GM23338 (cell line): ENCODE measurements at places on chromosomes 16 and 17. TPM values are rescaled to one million over a fixed set of nuclear protein-coding genes. Genes with fewer than 3 reads are reported as not detected.

CTRB1 gene
- polyA plus RNA-seq = not detected in 2 replicates

DDX52 gene
- polyA plus RNA-seq = 46.0 and 61.3 TPM in 2 replicates

CSH1 gene
- polyA plus RNA-seq = 0.68 TPM in 1 of 2 replicates, not detected in the other

KRT33B gene
- not detected in 2 replicates for polyA plus RNA-seq

DNA sequence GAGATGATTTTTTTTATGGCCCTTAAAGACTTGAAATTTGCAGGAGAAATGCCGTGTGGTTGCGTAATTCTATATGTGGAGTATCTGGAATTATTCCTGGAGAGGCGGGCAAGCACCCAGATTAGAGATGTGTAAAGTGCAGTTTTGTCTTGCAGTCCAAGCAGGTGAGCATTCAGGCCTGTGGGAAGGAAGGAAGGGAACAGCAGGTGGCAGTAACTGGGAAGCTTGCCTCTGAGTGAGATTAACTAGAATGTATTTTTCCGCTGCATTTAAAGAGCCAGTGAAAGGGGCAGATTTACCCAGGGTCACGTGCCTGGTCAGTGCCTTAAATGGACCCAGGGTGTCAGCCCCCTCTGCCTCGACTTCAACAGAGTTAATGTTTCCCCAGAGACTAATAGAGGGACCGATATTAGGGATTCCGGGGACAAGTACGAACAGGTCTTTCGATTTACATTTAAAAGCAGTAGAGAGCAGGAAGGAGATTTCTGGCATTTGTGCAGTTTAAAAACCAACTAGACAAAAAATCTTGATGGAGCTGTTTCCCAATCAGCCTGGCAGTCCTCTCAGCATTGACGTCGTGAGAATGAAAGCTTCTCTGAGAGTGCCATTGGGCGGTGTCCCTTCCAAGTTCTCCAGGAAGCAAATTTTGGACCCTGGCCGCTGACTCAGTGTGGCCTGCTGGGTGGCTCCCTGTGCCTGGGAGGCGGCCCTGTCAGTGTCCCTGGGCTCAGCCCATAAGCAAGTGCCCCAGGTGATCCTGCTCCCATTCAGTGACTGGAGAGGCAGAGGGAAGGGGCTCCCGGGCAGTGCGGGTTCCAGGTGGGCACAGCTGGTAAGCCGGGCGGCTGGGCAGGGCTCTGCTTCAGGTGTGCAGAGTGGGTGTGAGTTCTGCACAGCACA, 38.2 kb downstream of the KSR1 start:
- peak; percentile 64 for DNase-seq
- no peaks in the 10 kb centered on the region for H3K36me3 ChIP-seq
- peak overlapping the region; percentile 86 for H3K27ac ChIP-seq
- H3K27me3 ChIP-seq = no peaks in the 10 kb centered on the region
- H3K4me1 ChIP-seq = peaks cover 84% of the 10 kb centered on the region

- H3K4me3 ChIP-seq = no peak overlapping the region
- H3K27ac ChIP-seq = no peak overlapping the region
- no peaks in the 10 kb centered on the region for H3K4me1 ChIP-seq
- H3K27me3 ChIP-seq = no peaks in the 10 kb centered on the region
- no peaks in the 10 kb centered on the region for H3K36me3 ChIP-seq
Measured at GRCh38 chr17:79243603-79243990, 169.0 kb downstream of the ENGASE start.

DNA sequence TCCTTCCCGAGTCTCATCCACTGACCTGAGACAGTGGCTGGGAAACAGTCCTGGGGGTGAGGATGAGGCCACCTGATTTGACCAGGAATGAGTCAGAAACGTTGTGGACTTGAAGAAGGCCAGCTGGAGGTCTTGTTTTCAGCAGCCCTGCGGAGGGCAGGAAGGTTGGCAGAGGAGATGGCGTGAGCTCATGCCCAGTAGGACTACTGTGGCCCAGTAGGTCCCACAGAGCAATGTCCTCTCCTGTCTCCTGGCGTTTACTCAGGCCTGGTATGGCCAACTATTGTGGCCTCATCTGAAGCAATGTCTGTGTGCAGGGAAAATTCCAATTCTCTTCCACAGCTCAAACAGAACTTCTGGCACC, 84.1 kb upstream of the DNAJA2 start:
- DNase-seq = no peak
- no peaks in the 10 kb centered on the region for H3K4me1 ChIP-seq
- no peaks in the 10 kb centered on the region for H3K36me3 ChIP-seq
- H3K4me3 ChIP-seq = no peak overlapping the region

DNA sequence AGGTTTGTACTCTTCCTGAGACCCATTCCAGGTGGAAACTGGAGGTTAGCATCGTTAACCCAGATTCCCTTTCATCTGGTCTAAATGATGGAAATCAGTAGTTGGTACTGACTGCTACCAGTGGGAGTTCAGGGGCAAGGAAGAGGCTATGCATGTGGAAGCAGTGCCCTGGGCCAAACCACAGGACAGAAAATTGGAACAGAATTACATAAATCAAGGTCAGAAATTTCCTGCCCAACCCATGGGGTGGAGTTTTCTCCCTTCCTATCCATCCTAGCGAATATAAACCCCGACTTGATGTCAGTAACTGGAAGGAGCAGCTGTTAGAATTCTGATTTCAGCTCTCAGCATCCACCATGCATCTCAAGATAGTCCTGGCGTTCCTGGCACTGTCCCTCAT, at the start of gene AOC2:
TSS of gene AOC2 (plus strand) at position 310 of the 400 bp plus-strand sequence. CDS start at position 357, 47 bp downstream.
- H3K27ac ChIP-seq = no peak within 1 kb of the TSS
- H3K27me3 ChIP-seq = no peaks in the 10 kb centered on the region
- H3K4me1 ChIP-seq = no peaks in the 10 kb centered on the region
- no peak within 1 kb of the TSS for H3K4me3 ChIP-seq

DNA sequence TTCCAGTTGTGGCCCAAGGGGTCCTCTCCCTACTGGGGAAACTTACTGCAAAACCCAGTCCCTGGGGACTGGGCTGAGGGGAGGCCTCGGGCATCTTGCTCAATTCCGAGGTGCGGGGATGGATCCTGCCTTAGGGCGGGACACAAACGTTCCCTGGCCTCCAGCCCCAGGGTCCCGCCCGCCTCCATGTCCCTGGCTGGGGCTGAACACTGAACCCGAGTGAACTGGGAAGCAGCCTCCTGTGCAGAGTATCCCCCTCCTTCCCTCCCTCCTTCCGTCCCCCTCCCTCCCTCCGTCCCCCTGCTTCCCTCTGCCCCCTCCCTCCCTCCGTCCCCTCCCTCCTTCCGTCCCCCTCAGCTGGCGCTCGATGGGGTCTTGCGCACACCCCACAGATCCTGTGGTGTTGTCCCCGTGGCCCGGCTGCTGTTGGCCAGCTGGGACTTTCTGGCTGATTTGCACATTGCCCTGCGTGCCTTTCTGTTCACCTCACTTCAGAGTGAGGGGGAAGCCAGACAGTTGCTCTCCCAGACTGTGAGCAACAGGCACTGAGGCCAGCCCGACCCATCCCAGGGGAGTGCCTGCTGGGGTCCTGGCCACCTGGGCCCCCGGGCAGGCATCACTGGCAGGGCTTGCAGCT, 5.5 kb downstream of the TRAF7 start:
- no peaks in the 10 kb centered on the region for H3K27me3 ChIP-seq
- no peak overlapping the region for H3K4me3 ChIP-seq
- DNase-seq = no peak
- H3K4me1 ChIP-seq = peaks cover 15% of the 10 kb centered on the region; the same call in 1 of the 2 replicates
- peaks cover 2% of the 10 kb centered on the region; the same call in 1 of the 2 replicates for H3K36me3 ChIP-seq

- H3K27me3 ChIP-seq = no peaks in the 10 kb centered on the region
- DNase-seq = no peak
- H3K36me3 ChIP-seq = no peaks in the 10 kb centered on the region
- no peak overlapping the region for H3K4me3 ChIP-seq
Measured at GRCh38 chr17:58574025-58574424, 59.6 kb upstream of the MTMR4 start.

DNA sequence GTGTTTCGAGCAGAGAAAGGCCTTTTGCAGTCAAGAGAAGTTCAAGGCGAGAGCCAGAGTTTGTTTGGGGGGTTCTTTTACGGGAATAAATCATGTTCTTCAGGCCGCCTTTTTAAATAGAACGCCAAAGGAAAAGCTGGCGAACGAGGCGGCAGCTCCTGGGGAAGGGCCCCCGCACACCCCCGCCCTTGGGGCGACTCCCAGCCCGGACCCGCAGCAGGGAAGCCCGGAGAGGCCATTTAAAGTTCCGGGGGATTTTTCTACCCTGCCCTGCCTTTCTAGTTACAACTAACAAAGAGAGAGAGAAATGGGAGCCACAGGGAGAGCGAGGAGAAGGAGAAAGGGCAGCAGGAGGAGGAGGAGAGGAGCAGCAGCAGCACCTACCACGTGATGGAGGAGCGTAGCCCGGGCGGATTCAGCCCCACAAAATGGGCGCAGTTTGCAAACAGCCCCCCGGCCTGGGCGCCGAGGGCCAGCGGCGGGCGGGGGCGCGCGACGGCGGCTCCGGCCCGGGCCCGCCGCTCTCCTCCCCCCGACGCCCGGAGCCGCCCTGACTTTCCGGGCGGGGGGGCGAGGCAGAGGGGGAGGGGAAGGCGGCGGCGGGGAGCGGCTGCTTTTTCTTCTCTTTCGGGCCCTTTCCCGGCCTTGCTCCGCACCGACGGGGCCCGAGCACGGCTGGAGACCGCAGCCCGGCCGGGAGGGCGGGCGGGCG, 634 bp downstream of the KANSL1 start:
- H3K4me1 ChIP-seq = peaks cover 43% of the 10 kb centered on the region
- no peaks in the 10 kb centered on the region for H3K36me3 ChIP-seq
- no peaks in the 10 kb centered on the region for H3K27me3 ChIP-seq
- peak; percentile 91 for DNase-seq

DNA sequence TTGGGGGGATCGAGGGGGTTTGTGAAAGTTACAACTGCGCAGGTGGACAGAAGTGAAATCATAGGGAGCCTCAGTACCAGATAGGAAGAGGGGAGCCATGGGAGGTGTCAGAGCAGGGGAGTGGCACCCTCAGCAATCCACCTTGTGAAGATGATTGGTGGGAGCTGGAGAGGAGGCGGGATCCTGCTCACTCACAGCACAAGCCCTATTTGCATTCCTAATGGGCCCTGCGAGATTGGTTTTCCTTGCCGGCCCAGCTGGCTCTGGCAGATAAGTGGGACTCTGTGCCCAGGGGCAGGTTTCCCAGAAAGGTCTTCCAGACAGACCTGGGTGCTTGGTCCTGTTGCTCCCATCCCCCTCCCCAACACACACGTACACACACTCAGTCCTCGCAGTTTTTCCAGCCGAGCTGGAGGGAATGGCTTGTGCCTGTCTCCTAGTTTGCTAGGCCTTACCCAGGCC, 9.4 kb downstream of the WNT3 start:
- no peak overlapping the region for H3K27ac ChIP-seq
- H3K36me3 ChIP-seq = no peaks in the 10 kb centered on the region
- DNase-seq = peak; percentile 70
- H3K4me1 ChIP-seq = peaks cover 15% of the 10 kb centered on the region

- no peak overlapping the region for H3K27ac ChIP-seq
- H3K36me3 ChIP-seq = no peaks in the 10 kb centered on the region; the same call in 1 of the 2 replicates
- H3K4me1 ChIP-seq = no peaks in the 10 kb centered on the region
- H3K4me3 ChIP-seq = no peak overlapping the region
- DNase-seq = no peak
Measured at GRCh38 chr17:20149251-20149650, 140.1 kb downstream of the SPECC1 start.

DNA sequence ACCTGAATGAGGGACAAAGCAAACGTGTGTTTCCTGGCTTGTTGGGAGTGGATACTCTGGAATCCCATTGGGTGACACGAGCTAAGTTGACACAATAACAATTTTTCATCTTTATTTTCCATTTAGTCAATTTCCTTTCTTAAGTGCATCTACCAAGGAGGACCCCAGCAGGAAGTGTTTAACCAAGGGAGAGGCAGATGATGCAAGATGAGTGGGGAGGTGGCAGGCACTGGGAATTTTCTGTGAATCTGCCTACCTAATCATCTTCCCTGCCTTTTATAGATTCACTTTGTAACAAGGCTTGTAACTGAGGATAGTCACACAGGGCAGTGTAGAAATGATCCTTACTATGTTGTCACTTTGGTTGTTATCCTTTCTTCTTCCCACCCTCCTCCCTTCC, 317.7 kb upstream of the HSBP1 start:
- no peaks in the 10 kb centered on the region for H3K4me1 ChIP-seq
- no peak overlapping the region for H3K27ac ChIP-seq
- H3K27me3 ChIP-seq = no peaks in the 10 kb centered on the region
- no peak for DNase-seq
- no peaks in the 10 kb centered on the region for H3K36me3 ChIP-seq

DNA sequence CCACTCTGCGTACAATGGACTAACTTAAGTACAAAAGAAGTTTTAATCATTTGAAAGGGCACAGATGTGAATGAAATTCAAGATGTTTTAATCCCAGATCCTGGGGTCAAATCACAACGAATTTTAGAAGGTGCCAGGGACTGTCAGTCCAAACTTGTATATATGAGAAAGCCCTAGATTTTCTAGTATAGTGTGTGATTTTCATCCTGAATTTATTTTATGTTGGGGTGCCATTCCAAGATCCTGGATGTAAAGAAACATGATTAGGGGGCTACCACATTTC, 64.3 kb downstream of the TUBD1 start:
- no peak for DNase-seq
- H3K4me3 ChIP-seq = no peak overlapping the region
- H3K27me3 ChIP-seq = no peaks in the 10 kb centered on the region
- 0 out of 2 replicates have a peak overlapping the region, but pooled peaks have one; percentile 3 for H3K27ac ChIP-seq
- H3K36me3 ChIP-seq = no peaks in the 10 kb centered on the region

GRCh38 chr17:73625991-73626673, 18.1 kb downstream of the SDK2 start:
- H3K27me3 ChIP-seq = no peaks in the 10 kb centered on the region
- H3K4me1 ChIP-seq = no peaks in the 10 kb centered on the region; the same call in 1 of the 2 replicates
- no peaks in the 10 kb centered on the region for H3K36me3 ChIP-seq
- no peak overlapping the region for H3K4me3 ChIP-seq
- H3K27ac ChIP-seq = no peak overlapping the region

- no peaks in the 10 kb centered on the region for H3K27me3 ChIP-seq
- H3K36me3 ChIP-seq = no peaks in the 10 kb centered on the region; the same call in 1 of the 2 replicates
- no peak overlapping the region for H3K27ac ChIP-seq
- H3K4me1 ChIP-seq = peaks cover 6% of the 10 kb centered on the region
- no peak overlapping the region for H3K4me3 ChIP-seq
- DNase-seq = no peak
Measured at GRCh38 chr16:66621973-66622372, 17.5 kb downstream of the CMTM3 start.

GRCh38 chr17:49227436-49228261, 2.9 kb downstream of the PHOSPHO1 start:
- DNase-seq = peak; percentile 88
- no peak overlapping the region for H3K4me3 ChIP-seq
- no peaks in the 10 kb centered on the region for H3K36me3 ChIP-seq
- H3K27me3 ChIP-seq = peaks cover 90% of the 10 kb centered on the region
- H3K27ac ChIP-seq = no peak overlapping the region

- peaks cover 22% of the 10 kb centered on the region for H3K4me1 ChIP-seq
- H3K4me3 ChIP-seq = no peak overlapping the region
- H3K27me3 ChIP-seq = no peaks in the 10 kb centered on the region
- peaks cover 7% of the 10 kb centered on the region for H3K36me3 ChIP-seq
- no peak for DNase-seq
Measured at GRCh38 chr17:81706757-81707624, 3.8 kb downstream of the MRPL12 start.

DNA sequence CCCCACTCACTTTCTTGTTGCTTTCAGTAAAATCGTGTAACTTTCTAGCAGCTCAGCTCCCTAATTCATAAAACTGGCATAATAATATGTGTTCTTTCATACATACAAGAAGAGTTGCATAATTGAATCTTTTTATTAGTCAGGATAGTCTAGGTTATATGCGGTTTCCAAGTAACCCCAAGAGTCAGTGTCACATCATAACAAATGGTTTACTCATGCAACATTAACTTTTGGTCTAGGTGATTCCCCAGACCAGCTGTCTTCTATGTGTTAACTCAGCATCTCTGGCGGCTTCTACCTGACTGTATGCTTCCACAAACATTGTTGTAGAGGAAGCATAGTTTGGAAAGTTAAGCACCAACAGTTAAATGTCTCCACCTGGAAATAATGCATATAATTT, 1000.4 kb downstream of the CDH11 start:
- H3K27me3 ChIP-seq = no peaks in the 10 kb centered on the region
- H3K36me3 ChIP-seq = no peaks in the 10 kb centered on the region
- H3K4me1 ChIP-seq = no peaks in the 10 kb centered on the region
- no peak overlapping the region for H3K27ac ChIP-seq
